Activated CD8-positive, alpha-beta memory T cell treated with anti-CD3 and anti-CD28 coated beads for 1 hour (primary cell): ENCODE measurements at places on chromosomes 12 and 14.

DNA sequence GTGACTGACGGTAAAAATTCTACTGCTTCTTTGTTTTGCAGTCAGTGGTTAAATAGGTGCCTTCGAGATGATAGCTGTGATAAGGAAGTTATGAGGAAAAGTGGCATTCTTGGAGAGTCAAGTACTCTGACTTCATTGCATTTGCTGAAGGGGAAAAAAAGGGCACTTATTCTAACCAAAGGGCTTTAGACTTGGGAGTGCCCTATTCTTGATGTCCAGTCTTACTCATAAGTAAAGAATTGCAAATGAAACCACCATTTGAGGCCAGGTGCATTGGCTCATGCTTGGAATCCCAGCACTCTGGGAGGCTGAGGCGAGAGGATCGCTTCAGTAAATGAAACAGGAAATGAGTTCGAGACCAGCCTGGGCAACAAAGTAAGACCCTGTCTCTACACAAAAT, 40.3 kb downstream of the BRAP start:
- DNase-seq: no peak

DNA sequence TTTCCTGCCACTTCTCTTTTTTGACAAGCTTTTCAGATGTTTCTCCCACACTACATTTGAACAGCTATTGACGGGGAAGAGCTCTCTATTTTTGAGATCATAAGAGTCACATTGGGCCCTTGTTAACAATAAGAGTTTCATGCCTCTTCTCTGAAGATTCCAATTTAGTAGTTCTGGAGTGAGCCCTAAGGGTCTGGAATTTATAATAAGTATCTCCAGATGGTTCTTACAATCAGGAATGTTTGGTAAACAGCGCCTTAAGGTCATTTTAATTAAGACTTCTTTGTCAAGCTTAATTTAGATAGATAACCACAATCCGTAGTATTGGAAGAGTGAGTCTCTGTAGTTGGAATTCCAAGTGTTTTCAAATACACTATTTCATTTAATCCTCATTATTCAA, 60.6 kb upstream of the HECTD1 start:
- DNase-seq: no peak

GRCh38 chr14:91158091-91158790, 44.4 kb downstream of the DGLUCY start:
- DNase-seq: no peak

DNA sequence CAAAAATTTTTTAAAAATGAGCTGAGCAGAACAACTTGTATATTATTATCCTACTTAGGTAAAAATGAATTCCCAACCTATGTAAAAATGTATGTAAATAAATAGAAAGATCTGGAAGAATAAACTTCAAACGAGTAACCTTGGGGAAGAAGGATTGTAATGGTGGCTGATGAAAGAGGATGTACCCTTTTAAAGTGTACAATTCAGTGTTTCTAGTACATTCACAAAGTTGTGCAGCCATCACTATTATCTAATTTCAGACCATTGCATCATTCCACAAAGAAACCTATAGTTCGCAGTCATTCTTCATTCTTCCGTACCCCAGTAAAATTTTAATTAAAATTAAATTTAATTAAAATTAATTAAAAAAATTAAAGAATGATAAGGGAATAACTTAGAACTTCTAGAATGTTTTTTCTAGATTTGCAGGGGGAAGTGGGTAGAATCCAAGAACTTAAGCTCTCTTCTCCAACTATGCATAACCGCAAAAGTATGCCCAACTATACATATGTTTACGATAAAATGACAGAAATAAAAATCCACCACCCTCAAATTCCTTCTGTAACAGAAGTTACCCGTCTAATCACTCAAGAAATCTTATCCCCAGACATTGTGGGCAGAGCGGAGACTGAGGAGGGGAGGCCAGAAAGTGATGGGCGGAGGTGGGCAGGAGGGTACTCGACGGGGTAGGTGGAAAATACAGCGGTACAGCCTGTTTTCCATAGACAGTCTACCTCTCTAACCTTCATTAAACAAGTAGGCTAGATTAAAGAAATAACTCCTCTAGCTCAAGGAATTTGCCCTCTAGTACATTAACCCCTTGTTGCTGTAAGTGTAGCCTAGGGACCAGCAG, 921 bp downstream of the DEPDC4 start:
- DNase-seq: no peak

GRCh38 chr12:74111688-74112360, 425.8 kb upstream of the ATXN7L3B start:
- no peak for DNase-seq

GRCh38 chr12:44077294-44077693, 241.4 kb downstream of the TMEM117 start:
- no peak for DNase-seq
